Upper lobe of right lung (tissue), 1 donor: ENCODE measurements at places on chromosomes 11 and 22. TPM values are rescaled to one million over a fixed set of nuclear protein-coding genes. Genes with fewer than 3 reads are reported as not detected.

KLHDC7B gene
- total RNA-seq = 0.69 TPM

DNA sequence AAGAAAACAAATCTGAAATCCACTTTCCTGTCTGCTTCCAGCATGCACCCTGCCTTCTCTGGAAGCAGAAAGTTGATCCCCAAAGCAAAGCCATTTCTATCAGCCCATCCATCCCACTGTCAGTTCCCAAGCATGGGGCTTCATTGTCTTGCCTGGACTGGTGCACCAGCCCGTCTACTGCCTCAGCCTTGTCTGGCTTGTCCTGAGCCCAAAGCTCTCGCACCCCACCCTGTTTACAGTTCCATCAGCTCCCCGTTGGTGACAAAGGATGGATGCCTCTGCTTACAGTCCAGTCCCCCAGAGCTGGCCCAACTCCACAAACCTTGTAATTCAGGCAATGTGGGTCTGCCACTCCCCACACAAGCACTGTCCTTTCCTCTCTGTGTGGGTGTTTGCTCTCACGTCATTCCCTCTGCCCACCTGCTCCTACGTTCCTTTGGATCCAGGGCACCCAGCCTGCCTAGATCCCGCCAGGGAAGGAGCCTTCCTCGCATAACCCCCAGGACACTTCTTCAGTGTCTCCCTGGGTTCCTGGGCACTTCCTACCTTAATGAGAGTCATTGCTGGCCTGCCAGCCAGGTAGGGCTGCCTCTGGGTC lies 38.8 kb downstream of the FBLN1 start:
- DNase-seq = no peak

CYB561A3 gene
- 50.3 TPM for total RNA-seq

GRCh38 chr11:45304111-45304991 lies 18.2 kb upstream of the SYT13 start:
- no peak for DNase-seq

- DNase-seq = no peak
Measured at GRCh38 chr11:22234743-22235142, 41.9 kb downstream of the ANO5 start.

GRCh38 chr22:29784451-29785361 lies 17.5 kb downstream of the UQCR10 start:
- no peak for DNase-seq

DNA sequence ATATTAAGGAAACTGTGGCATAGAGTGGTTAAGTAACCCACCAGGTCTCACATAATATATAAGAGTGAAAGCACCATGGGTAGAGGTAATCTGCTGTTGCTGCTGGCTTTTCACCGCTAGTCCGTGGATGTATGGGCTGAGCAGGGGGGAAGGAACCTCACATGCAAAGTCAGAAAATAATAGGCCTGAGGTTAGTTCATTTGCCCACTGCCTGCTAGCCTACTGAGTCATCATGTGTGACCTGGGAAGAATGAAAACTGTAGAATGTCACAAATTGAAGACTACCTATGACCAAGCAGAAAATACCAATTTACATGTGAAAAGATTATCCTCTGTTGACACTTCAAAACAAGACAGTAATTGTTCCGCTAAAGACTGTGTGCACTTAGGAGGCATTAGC lies 560.1 kb upstream of the FAT3 start:
- DNase-seq = no peak
